ENCODE measurements at places on chromosomes 13 and 19.
A peak's percentile ranks its signal among the peaks of the same experiment; 100 is the strongest.

GRCh38 chr19:5691822-5692722 lies 2.0 kb downstream of the RPL36 start:
- DNase-seq, result peak; percentile 43

DNA sequence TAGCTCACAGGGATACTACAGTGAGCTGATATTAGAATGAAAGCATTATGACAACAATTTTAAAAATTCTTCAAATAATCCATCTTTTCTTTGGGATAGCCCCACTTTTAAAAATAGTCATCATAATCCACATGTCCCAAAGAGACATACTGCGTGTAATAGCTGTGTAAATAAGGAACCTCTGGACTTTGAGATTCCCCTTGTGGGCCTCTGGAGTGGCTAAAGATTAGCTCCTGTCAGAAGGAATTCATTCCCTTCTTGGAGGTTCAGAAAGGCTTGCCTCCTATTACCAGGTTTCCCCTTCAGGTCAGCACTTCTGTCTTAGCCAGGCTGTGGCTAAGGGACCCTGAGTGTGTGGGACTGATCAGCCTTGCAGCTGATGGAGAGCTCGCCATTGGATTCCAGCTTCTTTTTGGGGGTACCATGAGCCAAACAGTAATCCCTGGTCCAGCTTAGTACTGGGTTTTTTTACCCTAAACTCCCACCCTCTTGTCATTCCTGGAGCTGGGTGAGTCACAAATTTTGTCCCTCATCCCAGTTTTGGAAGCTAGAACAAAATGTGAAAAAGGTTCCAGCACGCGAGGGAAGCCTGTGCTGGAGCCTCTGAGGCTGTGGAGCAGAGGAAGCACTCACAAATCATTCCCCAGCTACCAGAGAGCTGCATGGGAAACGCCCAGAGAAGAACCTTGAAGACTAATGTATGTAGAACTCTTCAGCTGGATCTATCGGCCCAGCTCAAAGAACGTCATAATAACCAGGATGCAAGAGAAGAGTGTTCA lies 96.7 kb downstream of the RNASEH2B start:
- peak; percentile 75 for DNase-seq

- DNase-seq, result no peak
Observed at GRCh38 chr19:27859689-27860088, 1353.3 kb downstream of the UQCRFS1 start.

DNA sequence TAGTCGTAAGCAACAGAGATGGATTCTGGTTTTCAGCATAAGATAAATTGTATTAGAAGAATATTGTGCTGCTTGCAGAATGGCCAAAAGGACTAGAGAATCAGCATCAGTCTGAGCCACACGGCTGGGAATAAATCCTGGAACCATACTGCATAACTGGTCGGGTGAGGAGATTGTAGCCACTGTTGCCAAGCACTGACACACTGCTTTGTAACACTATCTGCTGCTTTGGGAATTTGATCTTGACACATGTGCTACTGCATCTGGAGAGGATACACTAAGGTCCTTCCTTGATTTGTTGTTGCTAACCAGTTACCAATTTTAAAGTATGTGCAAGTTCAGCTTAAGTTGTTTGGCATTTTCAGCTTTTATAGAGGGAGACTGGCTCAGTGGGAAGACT lies 1.9 kb downstream of the HNRNPA1L2 start:
- peak; percentile 62 for DNase-seq

GRCh38 chr13:92187378-92187989 lies 789.1 kb downstream of the GPC5 start:
- peak; percentile 39 for DNase-seq

- DNase-seq, result peak; percentile 82
Observed at GRCh38 chr13:102191951-102192502, 209.8 kb downstream of the FGF14 start.

DNA sequence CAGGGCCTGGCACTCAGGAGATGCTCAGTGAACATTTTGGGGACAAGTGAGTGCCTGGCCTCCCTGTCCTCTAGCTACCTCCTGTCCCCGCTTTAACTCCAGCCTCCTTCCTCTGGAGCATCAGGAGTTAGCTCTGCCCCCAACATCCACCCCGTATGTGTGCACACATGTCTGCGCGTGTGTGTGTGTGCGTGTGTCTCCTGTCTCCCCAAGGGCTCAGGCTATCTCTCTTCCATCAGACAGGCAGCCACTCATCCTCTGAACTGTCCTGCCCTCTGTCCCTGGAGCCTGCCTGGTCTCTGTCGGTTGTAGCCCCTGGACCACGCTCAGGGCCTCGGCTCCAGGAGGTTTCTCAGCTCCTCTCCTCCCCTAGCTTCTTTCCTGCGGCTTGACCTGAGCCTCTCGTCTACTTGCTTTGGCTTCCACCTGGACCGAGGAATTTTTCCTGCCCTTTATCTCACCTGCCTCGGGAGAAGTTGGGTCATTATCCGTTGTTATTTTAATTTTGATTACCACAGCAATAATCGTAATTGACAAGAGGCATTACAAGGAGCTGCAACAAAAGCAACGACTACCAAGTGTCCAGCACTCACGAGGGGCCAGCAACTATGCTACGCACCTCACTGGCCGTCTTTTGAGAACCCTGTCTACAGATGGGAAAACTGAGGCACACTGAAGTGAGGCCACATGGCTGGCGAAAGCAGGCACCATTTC lies 32.0 kb upstream of the ASF1B start:
- DNase-seq, result no peak

DNA sequence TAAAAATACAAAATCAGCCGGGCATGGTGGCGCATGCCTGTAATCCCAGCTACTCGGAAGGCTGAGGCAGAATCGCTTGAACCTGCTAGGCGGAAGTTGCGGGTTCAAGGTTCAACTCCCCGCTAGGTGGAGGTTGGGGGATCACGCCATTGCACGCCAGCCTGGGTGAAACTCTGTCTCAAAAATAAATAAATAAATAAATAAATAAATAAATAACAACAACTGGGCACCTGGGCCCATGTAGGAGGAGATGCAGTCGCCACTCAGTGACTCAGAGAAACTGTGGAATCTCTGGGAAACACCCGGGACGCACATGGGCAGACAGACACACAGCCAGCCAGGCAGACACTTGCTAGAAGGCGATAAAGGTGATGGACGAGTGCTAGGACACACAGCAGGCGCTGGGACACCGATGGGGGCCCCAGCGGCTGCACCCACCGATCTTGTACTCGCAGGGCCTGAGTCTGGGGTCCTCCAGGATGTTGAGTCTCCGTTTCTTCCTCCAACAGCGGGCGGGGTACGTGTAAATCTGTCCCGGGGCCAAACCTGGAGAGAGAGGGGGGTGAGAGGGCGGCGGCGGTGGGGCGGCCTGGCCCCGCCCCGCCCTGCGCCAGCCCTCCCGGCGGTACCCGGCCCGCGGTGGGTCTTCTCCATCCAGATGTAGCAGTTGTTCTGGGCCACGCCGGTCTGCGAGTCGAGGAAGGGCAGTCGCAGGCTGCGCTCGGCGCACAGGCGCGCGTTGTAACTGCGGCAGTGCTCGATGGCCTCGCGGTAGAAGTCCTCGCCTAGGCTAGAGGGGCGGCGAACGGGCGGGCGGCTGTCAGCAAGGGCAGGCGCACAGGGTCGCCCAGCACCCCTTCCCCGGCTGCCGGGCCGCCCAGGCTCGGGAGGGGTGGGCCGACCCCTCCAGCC lies 1.8 kb downstream of the DPF1 start:
- no peak for DNase-seq

DNA sequence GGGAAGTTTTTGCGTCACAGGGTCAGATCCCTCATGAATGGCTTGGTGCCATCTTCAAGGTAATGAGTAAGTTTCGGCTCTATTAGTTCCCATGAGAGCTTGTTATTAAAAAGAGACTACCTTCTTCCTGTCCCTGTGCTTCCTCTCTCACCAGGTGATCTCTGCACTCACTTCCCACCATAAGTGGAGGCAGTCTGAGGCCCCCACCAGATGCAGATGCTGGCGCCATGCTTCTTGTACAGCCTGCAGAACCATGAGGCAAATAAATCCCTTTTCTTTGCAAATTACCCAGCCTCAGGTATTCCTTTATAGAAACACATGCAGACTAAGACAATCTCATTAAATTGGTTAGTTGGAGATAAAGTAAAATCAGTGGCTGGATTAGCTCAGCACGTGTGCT lies 75.6 kb upstream of the RFC3 start:
- no peak for DNase-seq

DNA sequence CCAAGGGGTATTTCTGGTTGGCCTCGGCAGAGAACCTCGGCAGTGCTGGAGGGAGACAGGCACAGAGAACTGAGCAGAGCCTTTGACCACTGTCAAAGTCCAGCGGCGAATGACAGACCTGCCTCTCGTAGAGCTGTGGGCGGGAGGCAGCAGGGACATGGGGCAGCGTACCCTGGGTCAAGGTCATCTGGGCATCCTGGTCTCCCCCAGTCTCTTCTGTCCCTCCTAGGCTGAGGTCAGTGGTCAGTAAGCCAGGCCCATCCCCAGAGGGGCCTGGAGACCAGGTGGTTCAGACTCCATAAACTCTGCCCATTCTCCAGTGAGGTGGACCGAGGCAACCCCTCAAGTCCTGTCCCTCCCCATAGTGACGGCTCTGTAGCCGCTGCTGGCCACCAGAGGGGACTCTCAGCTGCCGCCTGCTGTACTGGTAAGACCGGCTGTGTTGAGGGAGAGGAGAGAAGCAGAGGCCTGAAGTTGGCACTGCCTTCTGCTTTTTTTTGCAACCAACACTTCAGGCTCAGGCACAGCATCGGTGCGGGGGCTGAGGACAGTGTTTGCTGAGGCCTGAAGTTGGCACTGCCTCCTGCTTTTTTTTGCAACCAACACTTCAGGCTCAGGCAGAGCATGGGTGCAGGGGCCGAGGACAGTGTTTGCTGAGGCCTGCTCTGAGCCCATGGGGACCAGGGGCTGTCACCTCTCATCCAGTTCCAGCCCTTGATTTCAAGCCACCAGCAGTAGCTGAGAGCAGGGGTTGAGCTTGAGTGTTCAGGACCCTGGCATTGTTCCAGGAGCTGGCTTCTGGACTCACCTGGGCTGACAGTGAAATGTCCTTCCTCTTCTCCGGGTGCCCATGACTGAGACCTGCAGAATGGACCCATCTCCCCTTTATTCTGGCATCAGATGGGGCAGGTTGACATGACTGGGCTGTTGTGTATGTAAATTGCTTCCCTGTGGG lies at the start of gene PGLYRP2:
Gene PGLYRP2, minus strand, starts transcription at position 111 of the 955 bp plus-strand sequence. CDS start 130 bp downstream, outside the sequence.
- no peak for DNase-seq

GRCh38 chr19:41869374-41869955 lies 7.6 kb upstream of the CD79A start:
- no peak for DNase-seq

DNA sequence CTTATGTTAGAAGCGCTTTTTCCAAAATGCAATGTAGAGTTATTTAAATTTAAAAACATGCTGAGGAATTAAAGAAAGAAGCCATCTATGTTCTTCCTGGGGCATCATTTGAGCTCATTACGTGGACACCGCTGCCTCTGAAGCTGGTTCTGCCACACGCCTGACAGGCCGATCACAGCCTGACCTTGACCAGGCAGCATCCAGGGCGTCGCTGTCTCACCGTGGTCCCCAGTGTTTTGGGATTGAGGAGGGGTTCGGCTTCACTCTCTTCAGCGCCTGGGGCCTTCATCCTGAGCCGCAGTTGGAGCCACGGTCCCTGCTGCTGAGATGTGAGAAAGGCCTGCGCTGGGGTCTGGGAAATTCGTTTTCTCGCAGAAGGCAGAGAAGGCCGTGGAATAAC lies 64.0 kb downstream of the ATP11A start:
- DNase-seq, result no peak

- no peak for DNase-seq
Observed at GRCh38 chr13:75754936-75755335, 118.8 kb downstream of the LMO7 start.
